ENCODE measurements at places on chromosomes 2 and 18. TPM values are rescaled to one million over a fixed set of nuclear protein-coding genes. Genes with fewer than 3 reads are reported as not detected.

LYPD1 gene
- total RNA-seq = 17.8 TPM

FHOD3 gene
- total RNA-seq = 51.2 TPM

LOXHD1 gene
- 0.16 TPM for total RNA-seq

BMP10 gene
- total RNA-seq = not detected

VPS54 gene
- total RNA-seq = 43.5 TPM

UBE2E3 gene
- total RNA-seq = 116 TPM

HSBP1L1 gene
- total RNA-seq = 2.5 TPM
